Stimulated activated CD8-positive, alpha-beta memory T cell treated with anti-CD3 and anti-CD28 coated beads, Interleukin-7, amount 100 ng/mL, for 1 hour (primary cell): ENCODE measurements at places on chromosomes 16 and 17.

DNA sequence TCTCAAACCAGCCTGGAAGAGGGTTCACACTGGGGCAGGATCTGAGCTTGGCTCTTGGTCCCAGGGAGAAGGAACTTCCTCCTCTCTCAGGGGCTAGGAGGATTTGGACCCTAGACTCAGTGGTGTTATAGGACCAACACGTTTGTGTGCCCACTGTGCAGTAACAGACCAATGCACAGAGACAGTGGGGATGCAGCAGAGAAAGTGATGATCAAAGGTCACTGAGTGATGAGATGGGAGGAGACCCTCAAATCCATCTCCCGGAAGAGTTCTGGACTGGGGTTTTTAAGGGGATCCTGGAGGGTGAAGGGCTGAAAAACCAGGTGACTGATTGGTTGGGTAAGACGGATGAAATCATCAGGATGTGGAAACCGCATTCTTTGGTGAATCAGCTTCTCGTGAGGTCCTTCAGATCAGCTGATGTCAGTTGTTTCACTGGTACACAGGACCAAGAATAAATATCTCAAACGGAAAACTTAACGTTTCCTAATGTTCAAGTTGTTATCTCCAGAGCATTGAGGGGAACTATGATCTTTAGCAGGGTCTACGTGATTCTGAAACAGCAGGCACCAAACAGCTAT lies 3.3 kb upstream of the VAC14 start:
- no peak for DNase-seq

- DNase-seq = no peak
Observed at GRCh38 chr16:11429123-11429522, 83.9 kb downstream of the RMI2 start.

DNA sequence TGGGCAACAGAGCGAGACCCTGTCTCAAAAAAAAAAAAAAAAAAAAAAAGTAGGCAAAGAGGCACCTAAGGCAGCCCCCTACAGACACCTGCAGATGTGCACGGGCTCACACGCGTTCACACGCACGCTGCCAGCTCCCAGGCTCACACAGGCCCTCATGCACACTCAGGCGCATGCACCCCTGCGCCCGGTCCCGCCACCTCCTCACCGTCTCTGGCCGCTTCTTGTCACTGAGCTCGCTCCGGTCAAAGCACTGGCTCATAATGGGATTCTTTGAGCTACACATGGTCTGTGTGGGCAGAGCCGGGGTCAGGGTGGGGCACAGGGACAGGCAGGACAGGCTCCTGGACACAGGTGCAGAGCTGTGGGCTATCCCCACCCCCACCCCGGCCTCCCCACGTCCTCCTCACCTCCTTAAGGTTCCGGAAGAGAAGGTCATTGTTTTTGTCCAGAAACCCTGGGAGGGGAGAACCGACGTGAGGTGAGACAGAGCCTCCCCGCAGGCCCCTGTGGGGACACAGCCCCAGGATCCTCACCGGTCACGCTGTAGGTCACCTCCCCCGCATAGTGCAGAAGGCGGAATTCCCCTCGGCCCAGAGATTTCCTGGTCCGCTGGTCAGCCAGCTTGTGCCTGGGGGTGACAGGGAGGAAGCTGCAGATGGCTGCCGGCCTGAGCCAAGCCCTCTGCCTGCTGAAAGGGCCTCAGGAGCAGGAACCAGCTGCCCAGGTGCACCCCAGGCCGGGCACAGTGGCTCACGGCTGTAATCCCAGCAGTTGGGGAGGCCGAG lies 17.9 kb downstream of the MYO1C start:
- DNase-seq = no peak

DNA sequence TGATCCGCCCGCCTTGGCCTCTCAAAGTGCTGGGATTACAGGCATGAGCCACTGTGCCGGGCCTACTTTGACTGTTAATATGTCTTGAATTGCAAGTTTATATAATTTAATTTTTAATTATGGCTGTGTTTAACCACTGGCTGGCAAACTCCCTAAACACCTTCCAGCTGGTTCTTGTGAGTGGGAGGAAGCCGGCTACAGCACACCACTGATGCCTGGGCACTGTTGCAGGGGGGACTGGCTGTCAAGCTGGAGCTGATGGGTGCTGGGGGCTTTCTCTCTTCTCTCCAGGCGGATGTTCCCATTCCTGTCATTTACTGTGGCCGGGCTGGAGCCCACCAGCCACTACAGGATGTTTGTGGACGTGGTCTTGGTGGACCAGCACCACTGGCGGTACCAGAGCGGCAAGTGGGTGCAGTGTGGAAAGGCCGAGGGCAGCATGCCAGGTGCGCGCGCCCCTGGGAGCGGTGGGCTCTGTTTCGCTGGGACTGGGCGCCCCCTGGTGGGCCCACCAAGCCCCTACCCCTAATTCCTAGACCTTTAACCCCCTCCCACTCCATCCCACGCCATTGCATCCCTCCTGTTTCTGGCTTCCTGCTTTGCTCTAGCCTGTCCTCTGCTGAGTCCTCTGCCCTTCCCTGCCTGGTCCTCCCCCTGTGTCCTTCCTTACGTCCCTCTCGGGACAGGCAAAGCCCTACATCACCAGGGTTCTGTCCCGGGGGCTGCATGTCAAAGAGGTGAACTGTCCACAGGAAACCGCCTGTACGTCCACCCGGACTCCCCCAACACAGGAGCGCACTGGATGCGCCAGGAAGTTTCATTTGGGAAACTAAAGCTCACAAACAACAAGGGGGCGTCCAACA lies 9.5 kb downstream of the TBX21 start:
- no peak for DNase-seq

DNA sequence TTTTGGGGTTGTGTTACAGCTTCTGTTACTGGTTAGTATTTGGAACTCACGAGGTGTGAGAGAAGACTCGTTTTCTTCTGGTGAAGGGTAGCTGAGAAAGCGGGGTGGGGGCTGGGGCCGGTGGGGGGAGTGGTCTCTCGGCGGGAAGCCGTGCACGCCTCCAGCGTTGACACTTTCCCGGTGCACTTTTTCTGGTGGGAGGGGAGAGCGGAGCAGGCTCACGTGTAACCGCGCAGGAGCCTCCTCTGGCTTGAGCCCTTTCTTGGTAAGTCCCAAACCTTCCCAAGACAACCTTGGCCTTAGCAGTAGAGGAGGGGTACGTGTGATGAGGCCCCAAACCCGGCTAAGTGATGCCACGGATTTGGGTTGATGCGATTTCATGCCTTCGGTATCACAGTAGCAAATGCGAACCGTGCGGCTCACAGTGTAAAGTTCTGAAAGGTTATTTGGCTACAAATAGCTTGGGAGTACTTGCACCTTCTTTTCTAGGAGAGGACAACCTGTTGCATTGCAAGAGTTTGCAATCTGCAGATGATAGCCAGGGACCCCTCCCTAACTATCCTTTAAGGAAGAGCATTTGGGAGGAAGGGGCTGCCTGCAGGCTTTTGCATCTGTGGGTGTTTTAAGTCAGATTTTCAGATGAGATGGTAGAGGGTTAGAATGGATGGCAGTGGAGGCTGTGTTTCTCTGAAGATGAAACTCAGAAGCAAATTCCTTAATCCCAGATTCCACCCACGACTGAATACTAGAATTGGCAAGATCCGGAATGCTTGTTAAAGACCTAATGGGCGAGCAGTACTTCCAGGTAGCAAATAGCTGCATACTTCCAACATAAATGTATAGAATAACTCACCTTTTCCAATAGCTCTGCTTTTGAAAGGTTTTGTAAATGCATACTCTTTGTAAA lies 1.5 kb downstream of the HLF start:
- no peak for DNase-seq

DNA sequence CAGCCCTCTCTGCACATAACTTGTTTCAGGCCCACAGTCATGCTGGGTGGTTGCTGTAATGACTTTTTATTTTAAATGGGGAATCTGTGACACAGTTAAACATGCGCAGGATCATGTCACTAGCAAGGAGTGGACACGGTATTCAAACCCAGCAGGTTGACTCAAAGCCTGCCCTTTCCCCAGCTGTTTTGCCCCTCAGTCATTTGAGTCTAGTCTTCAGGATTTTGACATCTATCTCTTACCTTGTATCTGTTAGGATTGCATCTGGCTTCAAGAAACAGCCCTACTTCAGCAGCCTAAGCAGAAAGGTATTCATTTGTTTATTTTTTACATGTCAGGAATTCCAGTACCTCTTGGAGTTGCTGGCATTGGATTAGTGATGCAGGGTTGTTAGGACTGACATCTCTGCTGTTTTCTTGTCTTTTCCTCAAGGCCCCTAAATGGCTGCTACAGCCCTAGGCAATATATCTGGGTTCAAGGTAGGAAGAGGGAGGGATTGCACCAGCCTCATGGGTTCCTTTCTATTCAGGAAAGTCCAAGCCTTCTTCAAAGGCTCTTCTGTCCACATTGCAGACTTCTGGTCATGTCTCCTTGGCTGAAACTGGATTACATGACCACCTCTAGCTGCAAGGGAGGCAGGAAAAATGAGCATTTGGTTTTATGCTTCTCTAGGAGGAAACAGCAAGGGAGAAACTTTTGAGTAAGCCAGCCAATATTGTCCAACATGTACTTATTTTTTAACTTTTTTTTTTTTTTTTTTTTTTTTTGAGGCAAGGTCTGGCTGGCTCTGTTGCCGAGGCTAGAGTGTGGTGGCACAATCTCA lies 22.8 kb downstream of the ABCC1 start:
- no peak for DNase-seq

- DNase-seq = no peak
Observed at GRCh38 chr17:37844158-37844976, 79.8 kb upstream of the TBC1D3K start.

DNA sequence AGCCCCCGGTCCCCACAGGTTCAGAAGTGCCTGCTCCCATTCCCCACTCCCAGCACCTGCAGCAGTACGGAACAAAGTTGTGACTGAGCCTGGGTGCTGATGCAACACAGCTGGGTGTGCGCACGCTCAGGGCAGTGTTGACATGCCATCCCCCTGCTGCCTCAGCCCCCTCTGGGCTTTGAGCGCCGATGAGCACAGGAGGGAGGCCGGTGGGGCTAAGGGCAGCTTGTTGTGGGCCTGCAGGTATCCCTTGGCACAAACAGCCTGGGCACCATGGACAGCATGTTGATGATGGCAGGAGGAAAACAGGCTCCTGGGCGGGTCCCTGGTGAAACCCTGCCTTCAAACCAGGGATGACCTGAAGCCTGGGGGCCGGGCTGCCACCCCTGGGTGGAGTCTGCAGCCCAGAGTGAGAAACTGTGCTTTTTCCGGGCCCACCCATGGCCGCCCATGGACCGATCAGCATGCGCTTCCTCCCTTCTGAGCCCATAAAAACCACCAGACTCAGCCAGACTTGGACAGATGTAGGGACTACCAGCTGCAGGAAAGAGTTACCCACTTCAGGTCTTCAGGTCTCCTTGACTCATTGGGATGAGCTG lies 175.5 kb downstream of the PHKB start:
- no peak for DNase-seq
